ENCODE measurements at places on chromosomes 16 and 17.

- no peak for DNase-seq
- H3K36me3 ChIP-seq: no peaks in the 10 kb centered on the region
- no peak overlapping the region for H3K27ac ChIP-seq
- no peaks in the 10 kb centered on the region for H3K27me3 ChIP-seq
- H3K4me3 ChIP-seq: no peak overlapping the region
- peaks cover 1% of the 10 kb centered on the region for H3K4me1 ChIP-seq
These were observed 88.4 kb downstream of the USP32 start for GRCh38 chr17:60303406-60304099.

- H3K27ac ChIP-seq: no peak overlapping the region
- no peak for DNase-seq
- no peaks in the 10 kb centered on the region for H3K4me1 ChIP-seq
- H3K27me3 ChIP-seq: no peaks in the 10 kb centered on the region
These were observed 17.6 kb downstream of the FBF1 start for GRCh38 chr17:75922963-75923874.

GRCh38 chr17:79280866-79281572, 206.4 kb downstream of the ENGASE start:
- no peaks in the 10 kb centered on the region for H3K36me3 ChIP-seq
- H3K4me1 ChIP-seq: no peaks in the 10 kb centered on the region
- H3K27ac ChIP-seq: no peak overlapping the region

DNA sequence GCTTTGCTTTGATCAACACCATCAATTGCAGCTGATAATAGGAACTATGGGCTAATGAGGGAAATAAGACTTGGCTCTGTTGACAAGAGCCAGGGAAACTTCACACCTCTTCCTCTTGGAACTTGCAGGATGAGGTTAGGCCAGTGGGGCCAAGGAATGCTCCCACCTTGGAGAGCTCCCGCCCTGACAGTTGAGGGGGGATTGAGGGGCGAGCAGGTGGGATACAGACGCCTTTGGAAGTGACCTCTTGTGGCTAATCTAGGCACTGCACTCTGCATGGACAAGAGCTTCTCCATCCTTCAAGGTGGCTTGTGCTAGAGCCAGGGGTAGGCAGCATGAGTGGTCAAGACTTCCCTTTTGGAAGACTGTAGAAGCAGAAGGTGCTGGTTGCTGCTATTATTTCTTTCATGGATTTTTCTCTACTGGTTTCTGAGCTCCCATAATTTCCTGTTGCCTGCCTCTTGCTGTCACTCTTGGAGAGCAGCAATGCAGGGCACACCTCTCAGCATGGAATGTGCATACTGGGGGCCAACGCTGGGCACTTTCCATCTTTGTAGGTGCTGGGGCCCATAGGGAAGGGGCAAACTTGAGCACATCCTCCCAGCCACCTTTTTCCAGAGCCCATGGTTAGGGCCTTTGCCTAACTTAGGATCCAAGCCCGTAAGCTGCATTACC, 2.3 kb upstream of the PHF12 start:
- H3K36me3 ChIP-seq: no peaks in the 10 kb centered on the region
- no peak overlapping the region for H3K4me3 ChIP-seq
- no peaks in the 10 kb centered on the region for H3K27me3 ChIP-seq
- H3K27ac ChIP-seq: no peak overlapping the region
- peaks cover 13% of the 10 kb centered on the region for H3K4me1 ChIP-seq
- peak; percentile 92 for DNase-seq

DNA sequence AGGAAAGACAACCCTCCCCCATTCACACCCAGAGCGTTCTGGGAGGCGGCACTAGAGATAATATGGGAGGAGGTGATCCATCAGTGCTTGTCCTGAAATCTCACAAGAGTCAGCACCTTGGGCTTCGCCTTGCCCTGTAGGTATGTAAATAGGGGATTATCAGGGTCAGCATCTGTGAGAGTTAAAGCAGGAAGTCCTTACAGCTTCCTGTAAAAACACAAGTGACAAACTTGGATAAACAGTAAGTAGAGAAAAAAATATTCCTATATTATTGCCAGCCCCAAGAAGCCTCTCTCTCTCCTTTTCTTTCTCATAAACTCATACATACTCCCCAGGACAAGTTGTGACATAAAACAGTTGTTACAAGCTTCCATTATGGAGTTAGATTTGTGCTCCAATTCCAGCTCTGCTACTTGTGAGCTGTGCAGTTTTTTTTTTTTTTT, 187.7 kb downstream of the MAF start:
- H3K4me3 ChIP-seq: no peak overlapping the region
- H3K4me1 ChIP-seq: peaks cover 18% of the 10 kb centered on the region
- no peaks in the 10 kb centered on the region for H3K36me3 ChIP-seq
- H3K27ac ChIP-seq: no peak overlapping the region
- H3K27me3 ChIP-seq: no peaks in the 10 kb centered on the region

GRCh38 chr17:153851-154250, 16.5 kb downstream of the SCGB1C2 start:
- H3K27me3 ChIP-seq: no peaks in the 10 kb centered on the region
- no peaks in the 10 kb centered on the region for H3K36me3 ChIP-seq
- no peak overlapping the region for H3K4me3 ChIP-seq
- no peaks in the 10 kb centered on the region for H3K4me1 ChIP-seq

- 0 out of 2 replicates have a peak overlapping the region, but pooled peaks have one; percentile 23 for H3K27ac ChIP-seq
- H3K36me3 ChIP-seq: peaks cover 12% of the 10 kb centered on the region
- no peaks in the 10 kb centered on the region for H3K4me1 ChIP-seq
- H3K27me3 ChIP-seq: no peaks in the 10 kb centered on the region
- H3K4me3 ChIP-seq: no peak overlapping the region
These were observed 3.0 kb downstream of the ARHGDIA start for GRCh38 chr17:81867991-81868673.

DNA sequence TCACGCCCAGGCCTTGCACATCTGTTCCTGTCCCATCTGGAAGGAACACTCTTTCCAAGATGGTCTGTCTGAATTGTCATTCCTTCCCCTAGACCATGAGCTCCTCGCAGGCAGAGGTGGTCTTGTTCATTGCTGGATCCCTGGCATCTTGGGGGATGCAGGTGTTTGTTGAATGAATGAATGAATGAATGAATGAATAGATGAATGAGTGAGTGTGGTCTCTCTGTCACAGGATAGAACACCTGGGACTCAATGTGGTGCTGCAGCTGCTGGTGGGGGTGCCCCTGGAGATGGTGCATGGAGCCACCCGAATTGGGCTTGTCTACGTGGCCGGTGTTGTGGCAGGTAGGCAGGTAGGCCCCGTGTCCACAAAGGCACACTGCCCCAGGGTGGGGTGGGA, 32.2 kb downstream of the RHBDL3 start:
- H3K27me3 ChIP-seq: no peaks in the 10 kb centered on the region
- H3K36me3 ChIP-seq: no peaks in the 10 kb centered on the region
- peaks cover 21% of the 10 kb centered on the region for H3K4me1 ChIP-seq
- no peak overlapping the region for H3K27ac ChIP-seq
- H3K4me3 ChIP-seq: no peak overlapping the region

- H3K27ac ChIP-seq: no peak overlapping the region
- no peak for DNase-seq
- no peaks in the 10 kb centered on the region for H3K36me3 ChIP-seq
- no peaks in the 10 kb centered on the region for H3K4me1 ChIP-seq
These were observed 16.4 kb downstream of the ABCA9 start for GRCh38 chr17:69044371-69044770.

DNA sequence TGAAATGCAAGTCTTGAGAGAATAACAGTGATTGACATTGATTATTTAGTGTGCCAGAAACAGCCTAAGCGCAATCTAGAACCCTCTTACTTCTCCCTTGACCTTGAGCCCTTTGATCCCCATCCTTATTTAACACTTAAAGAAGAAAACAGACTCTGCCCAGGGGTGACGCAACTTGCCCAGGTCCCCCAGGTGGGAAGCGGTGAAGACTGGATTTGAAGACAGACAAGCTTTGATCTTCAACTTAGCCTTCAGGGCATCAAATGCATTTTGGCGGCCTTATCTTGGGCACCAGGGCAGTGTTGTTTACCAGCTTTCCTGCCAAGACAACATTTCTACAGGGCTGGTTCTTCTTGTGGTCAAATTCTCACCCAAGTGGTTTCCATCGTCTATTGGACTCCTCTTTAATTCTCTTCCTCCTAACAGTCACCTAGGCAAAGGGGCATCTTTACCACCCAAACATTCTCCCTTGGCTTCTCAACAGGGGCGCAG, 8.9 kb upstream of the CIITA start:
- no peak overlapping the region for H3K27ac ChIP-seq
- H3K4me1 ChIP-seq: no peaks in the 10 kb centered on the region
- no peak for DNase-seq
- H3K27me3 ChIP-seq: no peaks in the 10 kb centered on the region
